ENCODE measurements at places on chromosomes 3 and 15.

DNA sequence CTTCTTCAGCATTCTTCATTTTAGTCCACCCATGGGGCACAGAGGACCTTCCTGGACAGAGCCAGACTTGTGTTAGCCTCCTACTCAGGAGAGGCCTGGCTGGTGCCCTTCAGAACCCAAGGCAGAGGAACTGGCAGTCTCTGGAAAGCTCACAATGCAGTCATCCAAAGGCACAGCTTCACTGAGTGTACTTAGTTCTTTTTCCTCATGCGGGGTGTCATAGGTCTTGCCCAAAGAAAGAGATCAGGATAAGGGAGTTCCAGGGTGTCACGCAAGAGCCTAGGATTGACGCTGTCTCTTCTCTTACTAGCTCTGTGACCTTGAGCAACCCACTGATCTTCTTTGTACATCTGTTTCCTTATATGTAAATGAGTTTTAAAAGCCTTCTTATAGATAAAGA lies 58.7 kb downstream of the CD200 start:
- peaks cover 44% of the 10 kb centered on the region for H3K4me1 ChIP-seq
- no peak overlapping the region for H3K4me3 ChIP-seq
- H3K27ac ChIP-seq, result peak overlapping the region; percentile 36
- no peaks in the 10 kb centered on the region for H3K27me3 ChIP-seq

DNA sequence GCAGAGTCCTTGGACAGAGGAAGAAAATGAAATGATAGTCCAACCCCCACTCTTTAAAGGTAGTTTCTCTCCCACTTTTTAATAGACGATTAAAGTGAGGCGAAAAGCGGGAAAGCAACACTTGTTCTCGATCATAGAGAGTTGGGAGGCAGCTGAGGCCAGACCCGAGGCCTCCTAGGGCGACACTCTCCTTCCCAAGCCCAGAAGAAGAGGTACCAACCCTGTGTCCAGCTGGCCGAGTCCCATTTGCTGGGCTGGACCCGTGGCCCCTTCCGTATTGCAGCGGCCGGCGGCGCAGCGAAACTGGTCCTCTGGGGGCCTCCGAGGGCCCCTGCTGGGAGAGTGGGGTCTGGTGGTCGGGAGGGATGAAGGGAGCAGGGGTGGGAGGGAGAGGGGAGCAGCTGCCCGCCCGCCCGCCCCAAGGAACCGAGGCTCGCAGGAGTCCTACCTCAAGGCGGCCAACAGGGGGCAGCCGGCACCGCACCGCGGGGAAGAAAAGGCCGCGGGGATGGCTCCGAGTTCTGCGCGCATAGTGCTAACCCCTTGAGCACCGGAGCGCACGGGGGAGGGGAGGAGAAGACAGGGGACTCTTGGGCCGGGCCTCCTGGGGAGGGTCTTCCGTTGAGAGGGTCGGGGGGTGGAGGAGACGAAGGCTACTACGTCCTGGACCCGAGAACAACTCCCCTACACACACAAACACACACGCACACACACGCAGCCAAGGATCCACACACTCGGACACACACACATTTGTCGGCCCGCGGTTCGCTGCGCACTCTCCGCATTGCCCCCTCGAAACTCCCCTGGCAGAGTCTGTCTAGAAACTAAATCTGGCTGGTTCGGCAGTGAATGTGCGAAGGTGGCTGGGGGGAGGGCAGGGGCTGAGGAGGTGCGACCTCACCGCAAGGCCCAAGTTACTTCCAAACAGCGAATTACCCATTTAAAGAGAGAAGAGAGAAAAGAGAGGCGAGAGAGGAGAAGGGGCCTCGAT lies 2.0 kb downstream of the WNT5A start:
- peaks cover 82% of the 10 kb centered on the region for H3K27me3 ChIP-seq
- no peak overlapping the region for H3K4me3 ChIP-seq
- H3K27ac ChIP-seq, result no peak overlapping the region
- DNase-seq, result peak; percentile 64
- H3K4me1 ChIP-seq, result peaks cover 22% of the 10 kb centered on the region
- H3K36me3 ChIP-seq, result no peaks in the 10 kb centered on the region

DNA sequence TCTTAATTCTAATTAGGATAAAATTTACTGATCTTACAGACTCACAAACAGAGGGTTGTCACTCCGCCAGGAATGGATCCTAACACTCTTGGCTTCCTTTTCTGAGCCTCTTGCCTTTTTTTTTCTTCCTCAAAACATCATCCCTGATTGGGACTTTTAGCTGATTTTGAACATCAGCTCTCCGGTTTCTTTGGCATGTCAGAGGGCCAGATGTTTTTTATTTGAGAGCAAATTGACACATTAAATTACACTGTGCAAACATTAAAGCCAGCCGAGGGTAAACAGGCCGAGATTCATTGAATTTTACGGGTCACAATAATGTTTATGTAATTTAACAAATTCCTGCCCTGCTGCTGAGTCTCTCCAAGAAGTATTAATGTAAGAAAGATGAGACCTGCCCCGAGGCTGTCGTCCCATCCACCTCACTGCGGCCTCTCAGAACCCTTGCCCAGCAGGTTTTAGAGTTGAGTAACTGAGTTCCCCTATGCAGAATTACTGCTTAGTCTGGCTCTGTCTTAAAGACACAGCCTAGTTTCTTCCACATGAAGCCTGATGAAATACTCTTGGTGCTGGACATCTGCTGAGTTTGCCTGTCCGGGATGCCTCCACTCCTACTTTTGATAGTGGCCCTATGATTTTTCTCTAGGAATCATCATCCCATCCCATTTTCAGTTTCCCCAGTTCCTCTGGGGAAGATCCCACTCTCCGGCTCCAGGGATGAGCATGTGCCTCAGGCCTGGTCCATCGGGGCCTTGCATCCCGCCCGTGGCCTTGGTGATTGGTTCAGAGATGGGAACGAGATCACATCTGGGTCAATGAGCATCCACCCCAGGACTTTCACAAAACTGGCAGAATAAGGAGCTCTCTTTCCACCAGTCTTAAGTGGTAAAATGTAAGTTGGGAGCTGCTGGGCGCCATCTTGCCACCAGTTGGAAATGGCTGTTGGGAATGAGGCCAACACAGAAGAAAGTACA lies 226.6 kb upstream of the TLE3 start:
- no peak overlapping the region for H3K4me3 ChIP-seq
- H3K36me3 ChIP-seq, result no peaks in the 10 kb centered on the region
- peaks cover 12% of the 10 kb centered on the region for H3K27me3 ChIP-seq
- peaks cover 18% of the 10 kb centered on the region for H3K4me1 ChIP-seq
- no peak overlapping the region for H3K27ac ChIP-seq

GRCh38 chr15:100082761-100083402 lies 258.9 kb downstream of the ADAMTS17 start:
- no peak overlapping the region for H3K4me3 ChIP-seq
- no peaks in the 10 kb centered on the region for H3K4me1 ChIP-seq
- H3K36me3 ChIP-seq, result peaks cover 5% of the 10 kb centered on the region
- H3K27me3 ChIP-seq, result no peaks in the 10 kb centered on the region
- H3K27ac ChIP-seq, result no peak overlapping the region
- no peak for DNase-seq

DNA sequence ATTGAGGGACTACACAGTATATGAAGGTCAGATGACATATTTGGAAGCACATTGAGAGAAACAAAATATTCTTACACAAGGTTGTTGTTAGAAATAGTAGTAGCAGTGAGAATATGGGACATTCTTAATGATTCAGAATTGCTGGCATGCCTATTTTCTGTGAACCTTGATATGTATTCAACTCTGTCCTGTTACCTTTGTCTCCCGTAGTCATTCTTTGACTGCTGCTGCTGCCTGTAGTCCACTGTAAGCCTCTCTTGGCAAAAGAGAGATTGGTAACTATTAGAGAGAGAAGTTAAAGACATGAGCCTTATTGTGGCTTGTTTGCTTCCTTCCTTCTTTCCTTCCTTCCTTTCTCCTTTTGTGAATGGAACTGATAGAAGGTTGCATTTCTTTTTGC lies 64.5 kb downstream of the TCF12 start:
- H3K27me3 ChIP-seq, result no peaks in the 10 kb centered on the region
- no peak overlapping the region for H3K27ac ChIP-seq
- no peaks in the 10 kb centered on the region for H3K36me3 ChIP-seq
- peaks cover 56% of the 10 kb centered on the region for H3K4me1 ChIP-seq

DNA sequence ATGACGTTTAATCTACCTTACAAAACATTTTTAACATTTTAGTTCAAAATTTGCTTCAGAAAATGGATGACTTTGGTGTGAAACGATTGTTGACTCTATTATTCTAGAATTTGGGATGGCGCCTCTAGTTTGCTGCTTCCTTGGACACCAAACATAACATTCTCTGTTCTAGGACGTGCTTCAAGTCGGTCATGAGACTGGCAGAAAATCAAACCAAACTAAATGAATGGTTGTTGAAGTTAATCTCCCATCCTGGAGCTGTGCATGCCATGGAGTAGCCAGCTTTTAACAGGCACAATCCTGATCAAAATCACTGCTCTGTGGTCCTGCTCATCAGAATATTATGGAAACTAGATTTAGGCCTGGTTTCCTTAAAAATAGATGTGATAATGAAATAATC lies 9.6 kb upstream of the LRRFIP2 start:
- DNase-seq, result no peak
- H3K36me3 ChIP-seq, result no peaks in the 10 kb centered on the region
- no peak overlapping the region for H3K4me3 ChIP-seq
- H3K27ac ChIP-seq, result no peak overlapping the region
- no peaks in the 10 kb centered on the region for H3K27me3 ChIP-seq

- no peak overlapping the region for H3K27ac ChIP-seq
- no peak overlapping the region for H3K4me3 ChIP-seq
- peaks cover 2% of the 10 kb centered on the region for H3K27me3 ChIP-seq
- H3K36me3 ChIP-seq, result no peaks in the 10 kb centered on the region
- H3K4me1 ChIP-seq, result peaks cover 17% of the 10 kb centered on the region
These were observed 14.3 kb downstream of the CCR8 start for GRCh38 chr3:39343760-39344159.

DNA sequence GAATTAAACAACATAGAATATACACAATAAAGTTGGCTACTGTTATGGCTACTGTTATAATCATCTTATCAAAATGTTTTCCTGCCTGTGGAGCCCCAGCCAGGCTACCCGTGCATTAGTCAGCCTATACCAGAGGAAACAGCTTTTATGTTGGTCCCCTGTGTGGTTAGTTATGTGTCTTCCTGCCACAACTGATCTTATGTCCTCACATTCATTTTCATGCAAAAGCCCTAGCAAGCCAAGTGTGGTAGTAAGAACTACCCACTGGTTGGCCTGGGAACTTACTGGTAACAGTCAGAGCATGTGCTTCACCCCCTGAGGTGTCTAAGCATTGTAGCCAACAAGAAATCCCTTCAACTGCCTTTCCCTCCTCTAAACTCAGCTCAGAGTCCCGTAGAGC lies 21.8 kb downstream of the MGLL start:
- no peaks in the 10 kb centered on the region for H3K36me3 ChIP-seq
- no peaks in the 10 kb centered on the region for H3K27me3 ChIP-seq
- H3K27ac ChIP-seq, result peak overlapping the region; percentile 44
- H3K4me3 ChIP-seq, result no peak overlapping the region

GRCh38 chr3:148211725-148212124 lies 486.0 kb upstream of the AGTR1 start:
- no peak overlapping the region for H3K4me3 ChIP-seq
- no peaks in the 10 kb centered on the region for H3K27me3 ChIP-seq
- no peaks in the 10 kb centered on the region for H3K4me1 ChIP-seq
- H3K36me3 ChIP-seq, result no peaks in the 10 kb centered on the region

DNA sequence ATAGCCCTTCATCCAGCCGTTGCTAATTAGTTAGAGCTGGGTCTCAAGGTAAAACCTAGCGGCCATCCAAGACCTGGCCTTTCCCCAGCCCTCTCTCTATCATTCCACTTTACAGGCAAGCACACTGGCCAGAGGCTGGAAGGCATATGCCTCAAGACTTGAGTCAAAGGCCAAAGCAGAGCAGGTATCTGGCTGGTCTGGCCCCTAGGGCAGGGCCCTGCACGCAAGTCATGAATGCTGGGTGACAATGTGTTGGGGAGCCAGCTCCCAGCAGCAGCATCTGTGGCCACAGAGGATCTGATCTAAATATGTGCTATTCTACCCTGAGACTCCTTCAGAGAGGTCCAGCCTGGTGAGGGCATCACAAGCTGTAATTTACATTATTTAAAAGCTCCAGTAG lies 113.6 kb downstream of the LRTM1 start:
- H3K36me3 ChIP-seq, result no peaks in the 10 kb centered on the region
- no peak overlapping the region for H3K4me3 ChIP-seq
- no peak for DNase-seq
- no peaks in the 10 kb centered on the region for H3K4me1 ChIP-seq
- no peaks in the 10 kb centered on the region for H3K27me3 ChIP-seq
- H3K27ac ChIP-seq, result no peak overlapping the region

DNA sequence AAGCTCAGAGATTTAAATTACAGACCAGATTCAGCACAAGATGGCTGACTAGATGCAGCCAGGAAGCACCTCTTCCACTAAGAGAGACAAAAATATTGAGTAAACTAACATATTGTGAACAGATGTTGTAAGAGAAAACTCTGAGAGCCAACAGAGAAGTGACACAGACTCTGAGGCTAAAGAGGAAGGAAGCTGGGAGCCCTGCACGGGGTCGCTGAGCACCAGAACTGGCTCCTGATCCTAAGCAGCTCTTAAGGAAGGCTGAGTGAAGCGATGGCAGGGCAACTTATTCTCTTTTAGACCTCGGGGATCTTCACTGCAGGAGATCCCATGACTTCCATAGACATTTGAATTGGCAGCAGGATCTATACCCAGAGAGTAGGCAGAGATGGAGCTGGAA lies 578.0 kb upstream of the GRM7 start:
- H3K27me3 ChIP-seq, result no peaks in the 10 kb centered on the region
- no peak for DNase-seq
- H3K4me1 ChIP-seq, result no peaks in the 10 kb centered on the region
- H3K27ac ChIP-seq, result no peak overlapping the region

DNA sequence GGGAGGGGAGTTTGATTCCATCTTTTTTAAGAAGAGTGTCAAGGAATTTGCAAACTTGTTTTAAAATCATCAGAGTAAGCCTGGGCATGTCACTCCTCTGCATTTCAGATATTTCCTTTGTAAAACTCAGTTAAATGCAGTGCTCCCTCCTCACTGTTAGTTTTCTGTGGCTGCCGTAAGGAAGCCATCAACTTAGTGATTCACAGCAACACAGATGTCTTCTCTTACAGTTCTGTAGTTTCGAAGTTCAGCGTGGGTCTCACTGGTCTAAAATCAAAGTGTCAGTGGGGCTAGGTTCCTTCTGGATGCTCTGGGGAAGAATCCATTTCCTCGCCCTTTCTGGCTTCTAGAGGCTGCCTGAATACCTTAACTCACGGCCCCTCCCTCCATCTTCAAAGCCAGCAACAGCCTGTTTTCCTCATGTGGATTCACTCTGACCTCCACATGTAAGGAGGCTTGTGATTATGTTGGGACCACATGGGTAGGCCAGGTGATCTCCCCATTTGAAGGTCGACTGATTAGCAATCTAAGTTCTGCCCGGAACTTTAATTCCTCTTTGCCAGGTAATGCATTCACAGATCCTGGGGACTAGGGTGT lies 12.4 kb downstream of the ISG20 start:
- peaks cover 18% of the 10 kb centered on the region for H3K36me3 ChIP-seq
- H3K4me1 ChIP-seq, result peaks cover 82% of the 10 kb centered on the region

All from activated naive CD8-positive, alpha-beta T cell treated with anti-CD3 and anti-CD28 coated beads, Interleukin-2, amount 50 U/mL, for 24 hours (primary cell).